Activated CD4-positive, alpha-beta T cell treated with anti-CD3 and anti-CD28 coated beads for 4 hours (primary cell): ENCODE measurements at places on chromosomes 3 and 15.

GRCh38 chr3:112463250-112463649 is 36.0 kb downstream of the BTLA start:
- DNase-seq, result no peak

DNA sequence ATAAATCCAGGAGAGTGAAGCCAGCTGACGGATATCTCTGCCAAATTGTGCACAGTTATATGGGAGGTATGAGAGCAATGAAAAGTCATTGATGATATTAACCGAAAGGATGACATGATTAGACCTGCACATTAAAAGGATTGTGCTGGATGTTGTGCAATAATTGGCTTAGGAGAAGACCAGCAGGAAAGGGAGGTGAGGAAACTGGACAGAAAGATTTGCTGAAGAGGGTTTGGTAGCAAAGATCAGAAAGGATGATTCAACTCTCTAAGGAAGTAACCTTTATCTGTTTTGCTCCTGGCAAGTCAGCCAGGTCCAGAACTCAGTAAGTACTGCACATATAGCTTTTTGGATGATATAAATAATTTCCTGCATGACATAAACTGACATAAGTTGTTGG is 704.7 kb downstream of the GRM7 start:
- DNase-seq, result no peak

- no peak for DNase-seq
These were observed 22.8 kb downstream of the MESP1 start for GRCh38 chr15:89728254-89728653.

DNA sequence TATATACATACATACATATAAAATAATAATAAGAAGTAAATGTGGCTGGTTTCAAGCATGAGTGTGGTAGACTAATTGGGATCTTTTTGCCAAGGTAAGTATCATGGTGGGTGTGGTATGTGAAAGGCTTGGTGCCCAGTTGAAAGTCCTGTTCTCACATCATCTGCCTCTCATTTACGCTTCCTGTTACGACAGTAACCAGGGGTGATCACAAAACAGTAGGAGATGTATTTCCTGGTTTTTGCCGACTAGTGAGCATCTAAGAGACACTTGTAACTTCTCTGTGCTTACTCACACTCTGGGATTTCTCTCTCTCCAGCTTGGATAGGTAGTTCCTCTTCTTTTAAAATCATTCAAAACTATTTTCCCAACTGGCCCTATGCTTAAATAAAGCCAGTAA is 1028.3 kb upstream of the NR2F2 start:
- no peak for DNase-seq

GRCh38 chr3:10502185-10502880 is 3.1 kb downstream of the ATP2B2 start:
- no peak for DNase-seq

- DNase-seq, result no peak
These were observed 31.9 kb downstream of the TNK2 start for GRCh38 chr3:195876297-195877064.

DNA sequence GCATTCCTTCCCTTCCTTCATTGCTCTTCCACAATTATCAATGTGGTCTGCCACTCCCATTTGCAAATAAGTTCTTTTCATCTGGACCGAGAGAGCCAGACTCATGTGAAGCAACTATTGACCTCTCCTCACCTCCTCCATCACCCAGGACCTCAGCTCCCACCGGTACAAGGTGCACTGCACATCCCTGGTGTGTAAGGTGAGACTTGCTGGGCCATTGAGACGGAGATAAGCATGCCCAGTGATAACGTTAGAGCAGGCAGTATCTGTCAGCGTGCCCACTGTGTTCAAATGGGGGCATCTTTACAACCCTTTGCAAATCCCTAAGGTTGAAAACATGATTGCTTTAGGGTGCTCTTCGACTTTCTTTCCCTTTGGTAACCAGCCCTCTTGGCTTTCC is 154.8 kb downstream of the ADAMTS17 start:
- no peak for DNase-seq

DNA sequence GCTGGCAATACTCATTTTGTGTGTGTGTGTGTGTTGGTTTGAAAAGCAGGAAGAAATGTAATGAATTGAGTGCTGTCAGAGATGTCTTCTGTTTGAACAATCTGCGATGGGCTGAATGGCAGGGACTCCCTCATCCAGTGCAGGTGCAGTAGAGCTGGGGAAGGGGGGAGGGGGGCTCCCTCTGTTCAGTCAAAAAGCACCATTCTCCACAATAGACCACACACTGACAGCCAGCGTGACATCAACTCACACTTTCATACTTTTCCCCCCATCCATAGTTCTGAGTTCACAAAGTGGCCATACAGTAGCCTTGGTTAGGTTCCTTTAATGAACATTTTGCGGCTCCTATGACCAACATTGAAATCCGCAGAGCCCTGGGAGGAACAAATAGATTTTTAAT is 10.4 kb downstream of the SOX2 start:
- no peak for DNase-seq

DNA sequence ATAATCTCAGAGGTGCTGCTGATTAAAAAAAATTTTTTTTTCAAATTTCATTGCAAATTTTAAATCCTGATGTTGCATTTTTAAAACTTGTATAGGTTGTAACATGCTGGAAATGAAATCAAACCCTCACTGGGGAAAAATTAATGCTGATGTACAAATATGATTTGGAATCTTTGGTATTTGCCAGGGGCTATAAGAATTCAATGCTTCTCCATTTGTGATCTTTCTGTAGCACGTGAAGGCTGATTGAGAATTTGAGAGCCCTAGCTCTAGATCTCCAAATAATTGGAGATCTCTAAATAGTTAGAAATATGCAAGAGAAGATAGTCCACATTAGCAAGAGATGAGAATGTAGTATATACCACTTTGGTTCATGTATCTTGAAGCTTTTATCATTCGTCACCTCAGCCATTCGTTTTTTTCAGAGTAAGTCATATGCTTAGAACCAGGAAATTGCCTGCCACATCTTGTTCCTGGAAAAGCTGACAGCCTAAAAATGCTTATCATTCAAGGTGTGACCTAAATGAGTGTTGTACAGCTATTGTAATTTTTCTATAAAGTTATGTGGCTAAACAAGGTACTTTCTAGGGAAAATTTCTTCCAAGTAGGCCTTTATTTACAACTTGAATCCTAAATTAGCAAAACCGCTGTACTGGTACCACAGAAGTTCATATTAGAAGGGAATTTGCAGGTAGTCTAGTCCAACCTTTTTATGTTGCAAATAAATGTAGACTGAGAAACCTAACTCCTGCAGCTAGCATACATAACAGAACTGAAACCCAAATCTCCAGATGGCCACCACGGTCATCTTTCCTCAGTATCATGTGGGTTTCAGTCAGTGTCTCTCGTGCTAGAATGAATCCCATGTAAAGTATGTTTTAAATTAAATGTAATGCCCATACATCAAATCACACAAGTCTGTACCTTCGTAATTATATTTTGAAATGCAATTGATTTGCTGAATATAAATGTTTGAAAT is 48.5 kb downstream of the FNDC3B start:
- no peak for DNase-seq

DNA sequence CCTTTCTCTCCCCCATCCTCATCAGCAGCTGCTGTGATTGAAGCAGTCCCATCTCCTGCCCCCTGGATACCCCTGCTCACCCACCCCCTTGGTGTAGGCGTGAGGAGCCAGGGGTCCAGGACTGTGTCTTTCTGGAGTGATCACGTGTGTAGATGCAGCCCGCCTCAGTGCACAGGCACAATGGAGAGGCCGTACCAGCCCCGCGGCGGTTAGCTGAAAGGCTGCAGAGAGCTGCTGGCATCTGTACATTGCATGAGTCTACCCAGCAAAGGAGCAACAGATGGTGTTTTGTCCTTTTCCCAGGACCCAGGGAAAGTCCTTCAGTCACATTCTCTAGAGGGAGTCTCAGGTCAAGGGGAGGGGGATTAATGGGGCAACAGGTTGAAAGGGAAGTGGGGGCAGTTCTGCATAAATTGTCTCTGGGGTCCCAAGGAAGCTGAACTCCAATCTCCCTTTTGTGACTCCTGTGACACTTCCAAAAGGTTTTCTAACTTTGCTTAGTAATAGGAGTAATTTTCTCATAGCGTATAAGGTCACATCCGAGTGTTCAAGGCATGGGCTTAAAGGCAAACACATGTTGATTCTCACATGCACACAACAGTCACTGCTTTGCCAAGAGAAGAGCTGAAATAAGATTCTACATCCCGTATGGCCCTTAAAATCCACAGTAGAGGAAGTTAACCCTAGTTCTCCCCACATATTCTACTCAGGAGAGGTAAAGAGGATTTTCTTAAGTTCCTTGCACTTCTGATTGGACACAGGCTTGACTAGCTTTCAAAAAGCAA is 7.1 kb downstream of the CSPG5 start:
- DNase-seq, result no peak

- no peak for DNase-seq
These were observed 4.1 kb upstream of the CLASP2 start for GRCh38 chr3:33722191-33722590.

GRCh38 chr3:48532271-48532976 is 24.2 kb downstream of the PFKFB4 start:
- no peak for DNase-seq

GRCh38 chr3:13557417-13557816 is 8.5 kb downstream of the FBLN2 start:
- no peak for DNase-seq

GRCh38 chr3:191412759-191413158 is 48.2 kb upstream of the PYDC2 start:
- DNase-seq, result no peak

DNA sequence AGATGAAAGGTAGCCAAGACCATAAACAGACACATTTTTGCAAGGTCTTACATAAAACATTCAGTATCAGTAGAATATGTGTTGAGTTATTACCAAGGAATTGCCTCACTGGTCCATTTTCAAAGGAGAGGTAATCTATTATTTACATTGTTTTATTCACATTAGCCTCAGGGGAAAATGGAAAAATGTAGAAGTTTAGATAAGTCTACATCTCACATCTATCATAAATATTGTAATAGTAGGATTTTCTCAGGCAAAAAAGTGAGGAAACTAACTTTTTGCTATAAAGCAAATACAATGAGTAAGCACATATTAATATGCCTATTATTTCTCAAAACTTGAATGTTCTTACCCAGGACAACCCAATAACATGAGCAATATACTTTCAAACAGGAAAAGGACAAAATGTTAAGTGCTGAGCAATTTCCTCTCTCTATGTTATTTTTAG is 184.6 kb upstream of the AGTR1 start:
- DNase-seq, result no peak
